Memory B cell (primary cell): ENCODE measurements at places on chromosomes 11 and 22.

DNA sequence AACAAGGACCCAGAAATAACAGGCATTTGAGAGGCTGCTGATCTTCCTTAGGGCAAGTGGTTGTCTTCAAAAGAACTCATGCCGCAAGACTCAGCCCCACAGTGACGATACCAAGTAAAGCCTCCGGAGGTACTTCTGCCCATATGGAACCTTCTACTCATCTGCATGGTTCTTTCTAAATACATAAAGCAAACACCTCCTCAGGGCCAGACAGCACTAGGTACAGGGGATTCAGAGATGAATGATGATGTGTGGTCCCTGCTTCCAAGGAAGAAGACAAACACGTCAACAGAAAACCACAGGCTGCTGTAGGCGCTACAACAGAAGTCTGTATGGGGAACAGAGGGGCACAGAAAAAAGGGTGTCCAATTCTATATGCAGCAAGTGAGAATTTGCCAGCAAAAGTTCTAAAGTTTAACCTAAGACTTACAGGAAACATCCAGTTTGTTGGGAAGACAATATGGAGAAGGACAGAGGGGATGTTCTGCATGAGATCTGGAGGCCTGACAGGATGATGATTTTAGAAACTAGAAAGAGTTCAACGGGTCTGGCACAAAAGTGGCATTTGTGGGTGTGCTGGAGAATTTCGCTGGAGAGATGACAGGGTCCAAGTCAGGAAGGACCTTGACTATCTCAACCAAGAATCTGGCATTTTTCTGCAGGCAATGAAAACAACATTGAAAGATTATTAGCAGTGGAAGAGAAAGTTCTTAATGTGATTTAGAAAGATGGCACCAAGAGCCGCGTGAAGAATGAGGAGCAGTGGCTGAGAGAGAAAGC lies 23.7 kb downstream of the JAML start:
- H3K36me3 ChIP-seq: no peaks in the 10 kb centered on the region
- H3K4me3 ChIP-seq: no peak overlapping the region
- no peak for DNase-seq
- peaks cover 3% of the 10 kb centered on the region for H3K4me1 ChIP-seq

DNA sequence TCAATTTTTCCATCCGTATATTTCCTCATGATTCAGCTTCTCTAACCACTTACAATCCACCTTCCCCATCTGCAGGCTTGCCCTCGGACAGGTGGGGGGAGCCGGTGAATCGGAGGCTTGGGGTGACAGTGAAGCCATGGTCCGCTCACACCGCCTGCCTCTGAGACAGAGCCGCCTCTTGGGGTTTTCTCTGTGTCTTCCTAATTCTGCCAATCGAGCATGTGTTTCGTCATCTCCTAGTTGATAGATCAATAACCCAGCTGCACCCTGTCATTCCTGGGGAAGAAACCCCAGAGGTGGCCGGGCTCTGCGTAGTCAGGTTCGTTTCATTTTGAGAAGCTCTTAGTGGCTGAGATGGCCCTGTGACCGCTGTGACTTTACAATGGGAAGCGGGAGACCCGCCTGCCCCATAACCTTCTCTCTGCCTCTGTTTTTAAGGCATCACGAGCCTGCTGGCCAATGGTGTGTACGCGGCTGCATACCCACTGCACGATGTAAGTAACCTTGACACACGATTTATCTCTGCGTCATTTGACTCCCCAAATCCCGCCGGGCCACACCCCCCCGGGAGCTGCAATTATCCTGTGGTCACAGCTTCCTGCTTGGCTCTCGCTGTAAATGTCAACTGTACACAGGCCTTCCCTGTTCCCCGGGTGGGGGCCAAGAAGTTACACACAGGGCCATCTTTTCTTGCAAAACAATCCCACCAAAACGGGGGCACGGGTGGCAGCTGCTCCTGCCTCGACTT lies 33.3 kb downstream of the ANO1 start:
- no peak for DNase-seq
- peaks cover 8% of the 10 kb centered on the region for H3K27me3 ChIP-seq
- no peak overlapping the region for H3K4me3 ChIP-seq
- H3K36me3 ChIP-seq: no peaks in the 10 kb centered on the region

DNA sequence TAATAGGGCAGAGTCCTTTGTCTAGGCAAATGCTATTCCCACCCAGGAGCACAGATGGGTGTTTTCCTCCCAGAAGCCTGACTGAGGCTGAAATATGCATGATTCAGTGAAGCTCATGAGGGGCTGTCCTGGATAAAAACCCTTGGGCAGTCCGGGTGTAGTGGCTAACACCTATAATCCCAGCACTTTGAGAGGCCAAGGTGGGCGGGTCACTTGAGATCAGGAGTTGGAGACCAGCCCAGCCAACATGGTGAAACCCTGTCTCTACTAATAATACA lies 48.6 kb upstream of the LMO2 start:
- H3K36me3 ChIP-seq: no peaks in the 10 kb centered on the region
- peaks cover 2% of the 10 kb centered on the region for H3K27me3 ChIP-seq
- no peak overlapping the region for H3K27ac ChIP-seq
- peaks cover 18% of the 10 kb centered on the region for H3K4me1 ChIP-seq
- DNase-seq: no peak

DNA sequence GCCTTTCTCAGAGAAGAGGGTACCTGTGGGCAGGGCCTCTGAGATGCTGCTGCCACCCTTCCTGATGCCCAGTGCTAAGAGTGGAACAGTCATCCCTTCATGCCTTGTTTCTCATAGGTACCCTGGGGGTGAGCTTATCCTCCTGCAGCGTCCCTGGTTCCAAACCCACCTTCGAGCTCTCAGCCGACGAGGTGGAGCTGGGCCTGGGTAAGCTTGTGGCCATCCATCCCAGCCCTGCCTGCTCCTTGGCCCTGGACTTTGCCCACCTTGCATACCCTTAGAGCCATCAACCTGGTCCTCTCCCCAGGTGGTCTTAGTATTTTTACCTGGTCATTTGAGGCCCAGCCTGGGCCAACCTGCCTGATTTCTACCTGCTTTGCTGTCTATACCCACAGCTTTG lies 8.7 kb downstream of the TKFC start:
- peaks cover 8% of the 10 kb centered on the region for H3K36me3 ChIP-seq
- peak overlapping the region; percentile 67 for H3K27ac ChIP-seq
- H3K4me3 ChIP-seq: no peak overlapping the region
- no peak for DNase-seq
